Urinary bladder (tissue), 4 donors: ENCODE measurements at places on chromosomes 5 and 9. TPM values are rescaled to one million over a fixed set of nuclear protein-coding genes. Genes with fewer than 3 reads are reported as not detected.

The TRIM7 gene
- 1.2 TPM for total RNA-seq

The CD72 gene
- total RNA-seq = 1.5 TPM

The NANS gene
- total RNA-seq = 32.8 TPM

The TYRP1 gene
- total RNA-seq = 0.48 TPM

The CTSV gene
- 0.42 TPM for total RNA-seq

The IFNK gene
- total RNA-seq = not detected

The NME5 gene
- total RNA-seq = 6.7 TPM

The PCDHGA5 gene
- total RNA-seq = 7.0 TPM
